ENCODE measurements at places on chromosomes 5 and 9.
A peak's percentile ranks its signal among the peaks of the same experiment; 100 is the strongest.

DNA sequence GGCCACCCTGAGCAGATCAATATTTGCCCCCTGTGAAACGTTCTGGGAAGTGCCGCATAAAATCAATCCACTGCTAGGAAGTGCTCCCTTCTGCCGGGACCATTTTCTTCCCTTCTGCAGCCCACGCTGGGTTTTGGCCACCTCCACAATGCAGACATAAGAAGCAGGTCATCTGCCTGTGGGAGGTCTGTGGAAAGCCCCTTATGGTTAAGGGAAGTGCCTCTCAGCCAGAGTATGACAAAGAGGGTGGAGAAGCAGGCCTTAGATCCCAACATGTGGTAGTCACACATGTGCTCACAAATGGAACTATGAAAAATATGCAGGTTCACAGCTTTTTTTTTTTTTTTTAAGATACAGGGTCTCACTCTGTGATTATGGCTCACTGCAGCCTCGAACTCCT is 82.8 kb downstream of the SLC1A3 start:
- no peak for DNase-seq

DNA sequence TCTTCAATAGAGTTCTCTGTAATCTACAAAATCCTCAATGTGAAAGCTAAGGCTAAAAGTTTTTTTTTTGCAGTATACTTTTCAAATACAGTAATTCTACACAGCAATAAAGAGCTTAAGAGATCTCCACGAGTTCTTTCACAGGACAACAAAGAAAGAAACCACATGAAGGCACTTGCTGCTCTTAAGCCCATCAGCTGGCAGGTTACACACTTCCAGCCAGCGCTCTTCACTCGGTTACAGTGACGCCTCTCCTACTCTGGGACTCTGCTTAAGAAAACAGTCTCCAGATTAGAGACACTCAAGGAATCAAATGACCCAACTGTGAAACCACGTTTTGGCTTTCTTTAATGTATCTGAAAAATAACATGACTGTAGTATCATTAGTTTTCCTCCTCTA is 85.0 kb downstream of the ROR2 start:
- no peak for DNase-seq

DNA sequence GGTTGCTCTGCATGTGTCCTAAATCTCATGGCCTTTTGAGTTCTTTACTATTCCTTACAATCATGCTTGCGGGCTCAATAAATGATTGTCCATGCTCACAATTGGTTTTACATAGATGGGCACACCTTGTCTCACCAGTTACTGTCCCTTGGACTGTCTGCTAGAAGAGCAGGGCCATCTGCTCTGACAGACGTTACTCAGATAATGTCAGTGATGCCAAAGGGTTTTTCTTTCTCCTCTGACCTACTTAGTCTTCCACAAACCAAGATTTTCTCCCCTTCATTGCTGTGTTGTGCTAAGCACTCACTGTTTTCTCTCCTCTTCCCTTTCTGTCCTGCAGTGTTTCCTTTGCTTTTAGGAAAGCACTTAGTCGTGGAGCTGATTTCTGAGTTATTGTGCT is 562.3 kb downstream of the KIF4B start:
- no peak for DNase-seq

GRCh38 chr5:142529626-142530278 is 156.1 kb downstream of the FGF1 start:
- peak; percentile 47 for DNase-seq

- DNase-seq = peak; percentile 60
Measured at GRCh38 chr9:106862821-106863720, at the start of gene ZNF462. Gene ZNF462, plus strand, starts transcription at chr9:106863166. Its CDS starts 60,218 bp downstream, at chr9:106923384.

- DNase-seq = no peak
Measured at GRCh38 chr5:14507156-14507941, 74.2 kb upstream of the OTULINL start.

GRCh38 chr5:68343421-68343826 is 127.9 kb downstream of the PIK3R1 start:
- DNase-seq = peak; percentile 33

GRCh38 chr5:135497971-135498636 is 37.7 kb downstream of the NEUROG1 start:
- DNase-seq = no peak
